ENCODE measurements at places on chromosomes 7 and 10.
A peak's percentile ranks its signal among the peaks of the same experiment; 100 is the strongest.

DNA sequence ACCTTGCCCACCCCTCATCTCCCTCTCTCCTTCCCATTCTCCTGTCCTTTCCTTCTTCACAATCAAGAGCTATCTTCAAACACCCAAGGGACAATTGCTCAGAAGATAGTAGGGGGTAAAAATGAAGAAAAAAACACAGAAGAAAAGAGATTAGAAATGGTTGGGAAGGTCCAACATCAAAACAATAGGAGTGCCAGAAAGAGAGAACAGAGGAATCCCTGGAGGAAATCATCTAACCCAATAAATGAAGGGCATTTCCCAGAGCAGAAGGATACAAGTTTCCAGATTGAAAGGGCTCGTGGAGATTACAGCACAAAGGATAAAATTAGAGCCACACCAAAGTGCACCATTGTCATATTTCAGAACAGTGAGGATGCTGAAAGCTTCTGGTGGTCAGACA lies 145.6 kb downstream of the OAT start:
- no peak for DNase-seq

DNA sequence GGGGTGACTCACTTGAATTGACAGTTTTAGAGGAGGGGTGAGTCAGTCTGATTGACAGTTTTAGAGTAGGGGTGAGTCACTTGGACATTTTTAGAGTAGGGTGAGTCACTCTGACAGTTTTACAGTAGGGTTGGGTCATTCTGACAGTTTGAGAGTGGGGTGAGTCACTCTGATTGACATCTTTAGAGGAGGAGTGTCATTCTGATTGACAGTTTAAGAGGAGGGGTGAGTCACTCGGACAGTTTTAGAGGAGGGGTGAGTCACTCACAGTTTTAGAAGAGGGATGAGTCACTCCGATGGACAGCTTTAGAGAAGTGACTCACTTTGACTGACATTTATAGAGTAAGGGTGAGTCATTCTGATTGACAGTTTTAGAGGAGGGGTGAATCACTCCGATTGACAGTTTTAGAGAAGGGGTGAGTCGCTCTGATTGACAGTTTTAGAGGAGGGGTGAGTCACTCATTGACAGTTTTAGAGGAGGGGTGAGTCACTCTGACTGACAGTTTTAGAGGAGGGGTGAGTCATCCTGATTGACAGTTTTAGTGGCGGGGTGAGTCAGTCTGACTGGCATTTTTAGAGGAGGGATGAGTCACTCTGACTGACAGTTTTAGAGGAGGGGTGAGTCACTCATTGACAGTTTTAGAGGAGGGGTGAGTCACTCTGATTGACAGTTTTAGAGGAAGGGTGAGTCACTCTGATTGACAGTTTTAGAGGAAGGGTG lies 595.9 kb downstream of the DNAJB6 start:
- DNase-seq = peak; percentile 28

DNA sequence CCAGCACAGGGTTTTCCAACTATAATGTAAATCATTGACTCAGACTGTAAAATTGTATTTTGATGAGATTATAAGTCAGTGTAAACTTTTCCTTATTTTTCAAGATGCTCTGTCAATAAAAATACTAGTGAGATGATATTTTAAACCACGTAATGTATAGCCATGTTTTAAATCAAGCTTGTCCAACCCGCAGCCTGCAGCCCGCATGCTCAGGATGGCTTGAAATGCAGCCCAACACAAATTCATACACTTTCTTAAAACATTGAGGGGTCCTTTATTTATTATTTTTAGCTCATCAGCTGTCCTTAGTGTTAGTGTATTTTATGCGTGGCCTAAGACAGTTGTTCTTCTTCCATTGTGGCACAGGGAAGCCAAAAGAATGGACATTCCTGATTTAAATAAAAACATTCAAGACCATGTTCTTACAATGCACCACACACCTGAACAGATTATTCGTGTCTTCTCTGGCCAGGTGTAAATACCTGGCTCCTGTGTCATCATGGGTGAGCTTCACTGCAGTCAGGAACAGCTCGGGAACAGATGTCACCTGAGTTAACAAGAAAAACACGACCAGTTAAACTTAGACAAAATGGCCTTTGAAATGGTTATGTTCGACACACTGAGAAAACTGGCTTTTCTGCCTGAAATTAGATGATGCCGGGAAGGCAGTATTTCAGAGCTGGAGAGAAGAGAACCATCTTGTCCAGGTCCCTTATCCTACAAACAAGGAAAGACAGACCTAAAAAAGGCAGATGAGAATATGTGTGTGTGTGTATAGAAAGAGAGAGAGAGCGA lies 5.9 kb downstream of the PITRM1 start:
- no peak for DNase-seq

DNA sequence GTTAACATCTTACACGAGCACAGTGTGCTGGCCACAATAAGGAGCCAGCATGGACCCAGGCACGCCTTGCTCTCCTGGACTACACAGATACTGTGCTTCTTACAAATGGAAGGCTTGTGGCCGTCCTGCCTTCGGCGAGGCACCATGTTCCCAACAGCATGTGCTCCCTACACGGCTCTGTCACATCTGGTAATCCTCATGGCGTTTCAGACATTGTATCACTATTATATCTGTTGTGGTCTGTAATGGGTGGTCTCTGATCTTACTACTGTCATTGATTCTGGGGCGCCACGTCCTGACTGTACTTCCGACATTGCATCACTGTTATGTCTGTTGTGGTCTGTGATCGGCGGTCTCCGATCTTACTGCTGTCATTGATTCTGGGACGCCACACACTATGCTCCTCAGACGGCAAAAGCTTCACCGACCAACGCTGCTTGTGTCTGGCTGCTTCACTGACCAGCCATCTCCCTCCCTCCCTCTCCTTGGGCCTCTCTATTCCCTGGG lies 195.4 kb downstream of the MAD1L1 start:
- no peak for DNase-seq

DNA sequence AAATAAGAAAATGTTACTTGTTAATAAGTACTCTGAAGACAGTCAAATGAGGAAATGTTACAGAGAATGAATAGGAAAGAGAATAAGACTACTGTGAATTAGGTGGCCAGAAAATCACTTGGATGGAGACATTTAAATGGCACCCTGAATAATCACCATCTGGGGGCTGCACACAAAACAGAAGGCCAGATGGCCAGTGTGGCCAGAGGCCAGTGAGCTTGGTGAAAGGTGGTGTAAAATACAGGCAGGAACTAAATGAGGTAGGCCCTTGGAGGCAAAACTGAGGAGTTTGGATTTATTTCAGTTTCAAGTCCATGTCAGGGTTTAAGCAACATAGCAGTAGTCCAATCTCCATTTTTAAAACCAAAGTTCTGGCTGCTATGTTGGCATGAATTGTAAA lies 126.7 kb downstream of the TSPAN12 start:
- no peak for DNase-seq

DNA sequence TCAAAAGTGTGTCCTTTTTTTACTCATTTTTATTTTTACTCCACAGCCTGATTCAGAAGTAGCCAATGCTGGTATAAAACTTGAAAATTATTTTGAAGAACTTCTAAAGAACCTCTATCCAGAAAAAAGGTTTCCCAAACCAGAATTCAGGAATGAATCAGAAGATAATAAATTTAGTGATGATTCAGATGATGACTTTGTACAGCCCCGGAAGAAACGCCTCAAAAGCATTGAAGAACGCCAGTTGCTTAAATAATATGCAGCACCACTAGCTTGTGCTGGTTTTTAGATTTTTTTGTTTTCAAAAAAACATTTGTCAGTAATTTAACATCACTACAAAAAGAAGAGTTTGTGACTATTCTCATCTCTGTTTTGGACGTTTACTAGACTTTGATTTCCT lies 116.5 kb downstream of the SVOPL start:
- no peak for DNase-seq

GRCh38 chr10:81696609-81697388 lies 178.2 kb upstream of the NRG3 start:
- DNase-seq = peak; percentile 66

DNA sequence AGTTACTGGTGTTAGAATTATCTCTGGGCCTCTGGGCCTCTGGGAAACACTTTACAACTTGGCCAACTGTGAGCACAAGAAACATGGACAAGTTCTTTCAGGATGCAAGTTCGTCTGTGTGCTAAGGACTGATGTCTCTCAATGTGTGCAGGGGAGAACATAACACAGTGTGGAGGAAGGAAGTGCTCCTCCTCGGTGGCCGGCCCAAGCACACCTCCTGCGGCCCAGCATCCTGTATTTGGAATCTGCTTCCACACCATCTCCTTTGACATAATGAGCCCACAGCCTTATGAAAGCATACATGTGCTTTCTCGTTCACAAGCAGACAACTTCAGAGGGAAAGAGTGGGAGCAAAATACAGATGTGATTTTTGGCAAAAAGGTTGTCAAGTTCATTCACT lies 59.0 kb downstream of the MTPN start:
- no peak for DNase-seq

DNA sequence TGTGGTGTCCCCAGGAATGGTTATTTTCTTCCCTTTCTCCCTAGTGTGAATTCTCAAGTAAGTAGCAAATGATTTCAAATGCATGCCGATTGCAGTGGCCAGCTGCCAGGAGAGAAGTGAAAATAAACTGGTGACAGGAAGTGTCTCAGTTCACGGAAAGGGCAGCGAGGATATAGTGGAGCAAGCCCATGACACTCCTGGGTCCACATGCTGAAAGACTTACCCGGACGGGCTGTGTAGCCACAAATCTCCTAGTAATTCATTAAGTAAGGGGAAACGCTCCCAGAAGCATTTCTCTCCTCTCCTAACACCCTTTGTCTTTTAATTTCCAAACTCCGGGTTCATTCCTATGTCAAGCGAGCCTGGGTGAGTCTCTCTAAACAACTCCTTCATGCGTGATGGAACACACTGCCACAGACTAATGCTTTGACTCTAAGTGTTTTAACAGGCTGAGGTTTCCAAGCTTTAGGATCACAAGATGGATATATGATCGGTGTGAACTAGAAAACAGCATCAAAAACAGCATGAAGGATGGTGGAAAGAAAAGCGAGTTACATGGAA lies 125.6 kb downstream of the CYP26A1 start:
- DNase-seq = peak; percentile 88

- peak; percentile 43 for DNase-seq
Measured at GRCh38 chr7:33814400-33814799, 90.9 kb upstream of the BMPER start.

- no peak for DNase-seq
Measured at GRCh38 chr10:42977032-42977416, 99.8 kb upstream of the RET start.

- DNase-seq = no peak
Measured at GRCh38 chr7:99102809-99103690, 40.9 kb downstream of the SMURF1 start.

- DNase-seq = peak; percentile 49
Measured at GRCh38 chr7:26664735-26665416, 199.5 kb downstream of the SKAP2 start.

GRCh38 chr10:128013626-128014025 lies 106.7 kb downstream of the PTPRE start:
- no peak for DNase-seq

- no peak for DNase-seq
Measured at GRCh38 chr7:156753630-156754029, 113.1 kb downstream of the RNF32 start.

DNA sequence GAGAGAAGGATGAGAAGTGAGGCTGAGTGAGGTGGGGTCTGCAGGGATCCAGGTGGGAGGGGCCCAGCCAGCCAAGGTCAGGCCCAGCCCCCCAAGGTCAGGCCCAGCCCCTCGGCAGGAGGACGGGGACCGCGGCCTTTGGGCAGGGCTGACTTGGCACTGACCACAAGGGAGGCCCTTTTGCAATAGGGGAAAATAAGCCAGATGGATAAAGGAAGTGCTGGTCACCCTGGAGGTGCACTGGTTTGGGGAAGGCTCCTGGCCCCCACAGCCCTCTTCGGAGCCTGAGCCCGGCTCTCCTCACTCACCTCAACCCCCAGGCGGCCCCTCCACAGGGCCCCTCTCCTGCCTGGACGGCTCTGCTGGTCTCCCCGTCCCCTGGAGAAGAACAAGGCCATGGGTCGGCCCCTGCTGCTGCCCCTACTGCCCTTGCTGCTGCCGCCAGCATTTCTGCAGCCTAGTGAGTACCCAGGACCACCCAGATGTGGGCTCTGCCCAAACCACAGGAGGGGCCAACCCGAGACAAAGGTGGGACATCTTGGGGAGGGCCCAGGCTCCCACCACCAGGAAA lies at the start of gene PILRA:
Gene PILRA (plus strand): TSS at position 227 of the 571 bp plus-strand sequence. CDS start 170 bp downstream, at position 397.
- DNase-seq = no peak

DNA sequence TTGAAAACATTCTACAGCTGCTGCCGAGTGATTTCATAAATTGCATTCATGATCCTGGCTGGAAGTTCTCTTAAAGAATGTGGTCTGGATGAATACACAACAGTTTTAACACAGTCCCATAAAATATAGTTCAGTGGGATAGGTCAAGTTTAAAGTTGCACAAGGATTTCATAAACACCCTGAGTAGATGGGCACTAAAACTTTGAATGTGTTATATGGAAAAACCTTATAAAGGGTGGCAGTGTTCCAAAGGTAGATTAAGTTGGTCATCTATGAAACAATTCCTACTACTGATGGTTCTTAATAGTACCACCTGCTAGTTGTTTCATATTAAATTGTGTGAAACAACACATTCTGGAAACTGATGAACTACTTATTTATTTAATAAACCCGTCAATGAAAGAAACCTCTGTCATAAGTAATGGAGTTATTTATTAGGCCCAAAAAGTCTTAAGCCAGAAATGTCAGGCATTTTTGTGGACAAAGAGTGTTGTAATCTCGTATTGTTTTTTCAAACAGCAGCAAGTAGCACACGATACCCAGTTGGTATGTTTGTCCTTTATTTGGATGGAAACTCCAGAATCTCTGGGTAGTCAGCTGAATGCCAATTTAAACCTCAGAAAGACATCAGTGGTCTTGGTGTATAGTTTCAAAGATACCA lies 14.3 kb upstream of the RPA3 start:
- peak; percentile 44 for DNase-seq

DNA sequence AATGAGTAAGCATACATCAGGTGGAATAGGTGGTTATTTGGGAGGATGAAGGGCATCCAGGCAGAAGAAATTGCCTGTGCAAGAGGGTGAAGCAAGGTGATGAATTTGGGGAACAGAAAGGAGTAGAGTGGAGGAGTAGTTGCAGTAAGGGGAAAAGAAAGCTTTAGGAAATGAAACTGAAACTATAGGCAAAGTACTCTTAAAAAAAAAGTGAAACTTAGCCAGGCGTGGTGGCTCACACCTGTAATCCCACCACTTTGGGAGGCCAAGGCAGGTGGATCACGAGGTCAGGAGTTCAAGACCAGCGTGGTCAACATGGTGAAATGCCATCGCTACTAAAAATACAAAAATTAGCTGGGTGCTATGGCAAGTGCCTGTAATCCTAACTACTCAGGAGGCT lies 17.6 kb downstream of the NUP205 start:
- no peak for DNase-seq

DNA sequence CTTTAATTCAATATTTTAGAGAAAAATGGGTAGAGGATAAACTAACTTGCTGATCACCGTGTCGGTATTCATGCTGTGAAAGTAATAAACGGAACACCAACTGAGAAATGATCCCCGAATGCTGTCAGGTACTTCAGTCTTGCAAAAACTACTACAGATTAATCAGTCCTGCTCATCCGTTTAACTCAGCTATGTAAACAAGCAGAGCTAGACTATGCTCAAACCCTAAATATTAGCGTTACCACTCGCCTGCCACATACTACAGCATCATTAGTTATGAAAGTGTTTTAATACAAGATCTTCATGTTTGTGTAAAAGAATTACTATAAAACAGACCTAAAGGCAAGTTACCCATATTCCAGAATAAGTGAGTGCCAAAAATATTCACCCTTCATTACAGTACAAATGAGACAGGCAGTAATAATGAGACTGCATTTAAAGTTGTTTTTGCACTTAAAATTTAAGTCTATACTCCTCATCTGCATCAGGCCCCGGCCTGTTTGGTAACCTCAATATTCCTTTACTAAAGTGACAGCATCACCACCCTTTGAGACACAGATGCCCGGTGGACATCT lies 952 bp downstream of the DNMBP start:
- no peak for DNase-seq

- DNase-seq = no peak
Measured at GRCh38 chr7:2478800-2479199, 2.6 kb upstream of the GRIFIN start.
